ENCODE measurements at places on chromosomes 7 and 10. TPM values are rescaled to one million over a fixed set of nuclear protein-coding genes. Genes with fewer than 3 reads are reported as not detected.

The GNGT1 gene
- total RNA-seq: not detected

The IMMP2L gene
- total RNA-seq: 23.8 TPM

The C7orf57 gene
- not detected for total RNA-seq

The CRPPA gene
- total RNA-seq: 4.5 TPM

The CDK14 gene
- total RNA-seq: 30.2 TPM

DNA sequence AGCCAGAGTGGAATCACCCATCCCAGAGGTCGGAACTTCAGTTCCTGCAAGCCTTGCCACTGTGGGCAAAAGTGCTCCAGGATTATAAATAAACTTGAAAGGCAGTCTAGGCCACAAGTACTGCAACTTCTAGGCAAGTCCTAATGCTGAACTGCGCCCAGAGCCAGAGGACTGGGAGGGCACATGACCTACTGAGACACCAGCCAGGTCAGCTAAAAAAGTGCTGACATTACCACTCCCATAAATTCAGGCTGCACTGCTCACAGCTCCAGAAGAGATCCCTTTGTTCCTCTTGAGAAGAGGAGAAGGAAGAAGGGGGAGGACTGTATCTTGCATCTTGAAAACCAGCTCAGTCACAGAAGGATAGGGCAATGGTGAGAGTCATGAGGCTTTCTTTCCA, 1084.1 kb upstream of the PHF14 start:
- no peak for DNase-seq

- no peak for DNase-seq
Measured at GRCh38 chr7:74449809-74450397, 3.8 kb upstream of the GTF2IRD1 start.

GRCh38 chr10:43105102-43105955, 28.5 kb downstream of the RET start:
- peak; percentile 18 for DNase-seq

GRCh38 chr7:101910991-101911799, 93.8 kb downstream of the CUX1 start:
- DNase-seq: no peak

GRCh38 chr7:44257618-44258422, 57.0 kb downstream of the YKT6 start:
- DNase-seq: peak; percentile 86

DNA sequence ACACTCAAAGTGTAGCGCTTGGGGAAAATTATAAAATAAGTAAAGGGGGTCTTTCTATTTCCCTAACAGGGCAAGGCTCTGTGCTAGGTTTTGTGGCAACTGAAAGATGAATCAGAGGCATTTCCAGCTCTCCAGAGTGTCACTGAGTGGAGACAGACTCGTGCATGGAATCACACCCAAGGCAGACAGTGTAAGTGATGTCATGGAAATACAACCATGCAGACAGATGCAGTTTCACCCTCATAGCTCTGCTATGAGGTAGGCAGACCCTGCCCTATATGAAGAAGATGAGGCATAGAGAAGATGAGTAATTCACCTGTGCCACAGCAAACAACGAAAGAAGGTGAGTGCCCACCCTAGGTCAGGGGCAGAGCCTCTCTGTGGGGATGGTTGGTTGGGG, 57.2 kb upstream of the PITRM1 start:
- peak; percentile 16 for DNase-seq

GRCh38 chr10:89414146-89414878, at the start of gene IFIT5:
TSS of gene IFIT5 (plus strand) at chr10:89414568. CDS start at chr10:89414799, 231 bp downstream.
- DNase-seq: peak; percentile 69

DNA sequence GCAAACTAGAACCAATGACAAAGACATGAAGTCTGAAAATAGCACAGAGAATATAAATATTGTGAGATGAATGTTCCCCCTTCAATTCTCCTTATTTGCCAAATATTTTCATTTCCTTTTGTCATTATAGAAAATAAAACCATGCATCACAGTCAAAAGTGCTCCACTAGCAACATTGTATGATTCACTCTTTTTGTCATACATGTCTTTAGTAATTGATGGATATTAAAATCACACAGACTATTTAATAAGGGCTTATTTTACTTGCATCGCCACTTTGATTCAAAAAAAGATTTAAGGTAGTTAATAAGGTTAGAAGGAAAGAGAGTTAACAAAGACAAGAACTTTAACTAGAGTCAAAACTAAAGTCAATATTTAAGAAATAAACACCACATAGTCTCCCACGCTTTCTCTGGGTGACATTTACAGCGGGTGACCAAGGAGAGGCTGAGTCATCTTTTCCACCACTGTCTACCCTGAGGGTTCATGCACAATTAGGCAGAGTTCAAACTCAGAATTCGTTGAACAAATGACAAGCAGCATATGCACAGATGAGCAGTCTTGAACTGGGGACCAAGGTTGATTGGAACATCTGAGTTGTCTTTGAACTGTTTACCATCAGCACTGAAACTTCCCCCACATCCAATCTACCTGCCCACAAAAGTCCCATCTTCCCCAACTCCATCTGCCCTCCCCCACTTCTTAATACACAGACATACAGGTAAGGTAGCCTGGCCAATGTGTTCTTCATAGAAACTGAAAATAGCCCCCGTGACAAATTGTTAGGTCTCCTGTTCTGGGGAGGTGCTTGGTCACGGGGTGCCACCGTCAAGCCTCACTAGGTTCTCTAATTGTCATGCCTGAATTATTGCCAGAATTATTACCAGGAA, 42.5 kb downstream of the C7orf25 start:
- DNase-seq: peak; percentile 55

Measured in renal cortical epithelial cell (primary cell).